KBM-7 (cell line): ENCODE measurements at places on chromosomes 4 and X.
A peak's percentile ranks its signal among the peaks of the same experiment; 100 is the strongest.

DNA sequence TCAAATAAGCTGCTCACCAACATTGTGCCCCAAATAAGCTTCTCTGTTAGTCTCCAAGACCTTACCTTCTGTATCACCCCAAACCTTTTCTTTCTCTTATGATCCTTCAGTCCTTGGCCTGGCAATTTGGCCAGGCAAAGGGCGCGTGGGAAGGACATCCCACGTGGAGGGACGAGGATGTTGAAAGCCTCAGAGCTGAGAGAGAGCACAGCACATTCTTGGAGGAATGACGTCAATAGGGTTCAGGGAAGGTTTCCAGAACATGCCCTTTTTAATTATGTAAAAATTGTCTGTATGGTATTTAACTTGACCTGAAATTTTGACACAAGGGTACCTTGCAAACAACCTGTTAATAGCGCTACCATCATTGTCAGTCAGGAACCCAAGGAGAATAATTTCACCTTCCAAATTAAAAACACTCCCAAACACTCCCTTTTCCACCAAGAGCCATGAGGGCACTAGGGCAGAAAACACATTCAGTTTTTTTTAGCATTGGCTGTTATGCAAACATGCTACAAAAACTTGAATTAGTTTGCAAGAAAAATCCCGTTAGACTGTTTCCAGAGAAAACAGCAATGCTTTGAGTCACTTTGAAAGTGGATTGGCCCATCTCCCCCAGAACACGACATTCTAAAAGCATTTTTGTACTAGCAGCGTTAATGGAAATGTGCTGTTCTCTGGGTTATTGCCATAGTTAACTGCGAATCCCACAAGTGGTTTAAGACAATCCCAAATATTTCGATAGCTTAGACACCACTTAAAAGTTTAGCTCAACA, 183.2 kb upstream of the PUDP start:
- no peak for DNase-seq

DNA sequence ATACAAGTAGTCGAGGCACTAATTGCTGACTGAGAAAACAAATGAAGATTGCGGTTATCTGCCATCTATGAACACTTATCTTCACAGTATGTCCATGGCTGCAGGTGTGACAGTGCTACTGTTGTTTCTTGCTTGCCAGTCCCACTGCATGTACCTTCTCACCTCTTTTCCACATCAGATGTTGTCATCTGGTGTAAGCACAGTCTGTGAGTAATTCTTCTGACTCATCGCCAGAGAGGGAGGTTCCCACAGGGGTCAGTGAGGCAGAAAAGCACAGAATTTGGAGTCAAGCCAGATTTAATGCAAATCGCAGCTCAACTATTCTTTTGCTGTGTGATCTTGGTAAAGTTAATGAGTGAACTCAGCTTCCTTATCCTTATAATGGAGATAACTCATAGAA, 144.4 kb downstream of the GLRA2 start:
- no peak for DNase-seq

- no peak for DNase-seq
These were observed 142.7 kb downstream of the DKK2 start for GRCh38 chr4:106893395-106893881.

GRCh38 chrX:17459008-17459611, 84.1 kb downstream of the NHS start:
- no peak for DNase-seq

GRCh38 chr4:189765736-189766135, 174.9 kb upstream of the FRG1 start:
- DNase-seq = no peak

DNA sequence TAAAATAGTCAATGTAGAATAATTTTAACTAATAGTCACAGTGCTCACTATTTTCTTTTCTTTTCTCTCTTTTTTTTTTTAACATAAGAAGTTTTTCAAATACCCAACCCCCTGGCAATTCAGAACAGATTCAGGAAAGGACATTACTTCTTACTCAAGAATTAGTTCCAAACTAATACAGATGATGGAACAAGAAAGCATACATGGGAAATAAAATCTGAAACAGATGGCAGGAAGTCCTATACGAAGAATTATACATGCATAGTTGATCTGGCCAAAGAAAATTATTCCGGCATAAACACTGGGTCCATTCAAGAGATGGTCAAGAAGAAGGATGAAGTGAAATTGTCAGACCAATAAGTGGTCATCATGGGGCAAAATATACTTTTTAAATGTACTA, 614.4 kb upstream of the INTU start:
- no peak for DNase-seq

DNA sequence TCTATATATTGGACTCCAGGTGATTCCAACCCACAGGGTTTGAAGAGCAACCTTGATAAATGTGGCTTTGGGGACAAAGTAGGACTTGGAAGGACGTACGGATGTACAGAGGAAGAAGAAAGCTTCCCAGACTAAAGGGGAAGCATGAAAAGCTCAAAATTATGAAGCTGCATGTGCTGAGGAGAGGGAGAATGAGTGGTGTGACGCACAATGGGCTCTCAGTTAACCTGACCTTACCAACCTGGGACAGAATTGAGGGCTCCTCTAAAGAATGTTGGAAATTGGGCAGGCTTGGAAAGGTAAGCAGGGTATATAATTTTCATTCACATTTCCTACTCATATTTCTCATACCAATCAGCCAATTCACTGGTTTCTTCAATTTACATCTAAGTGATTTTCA, 10.5 kb upstream of the TIGD2 start:
- no peak for DNase-seq

DNA sequence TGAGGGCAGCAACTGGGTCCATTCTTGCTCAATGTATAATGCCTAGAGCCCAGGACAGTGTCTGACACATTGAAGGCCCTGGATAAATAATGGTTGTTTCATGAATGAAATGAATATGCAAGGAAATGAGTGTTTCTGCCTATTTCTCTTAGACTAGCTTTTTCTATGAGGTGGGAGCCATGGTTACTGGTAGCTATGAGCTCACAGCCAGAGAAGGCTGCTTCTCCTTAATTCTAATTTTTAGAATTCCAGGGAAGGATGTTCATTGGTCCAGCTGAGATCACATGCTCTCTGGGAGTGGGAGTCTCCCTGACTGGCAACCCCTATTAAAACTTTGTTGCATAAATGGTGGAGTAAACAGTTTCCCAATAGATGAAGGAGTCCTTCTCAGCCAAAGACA, 9.7 kb upstream of the DCUN1D4 start:
- no peak for DNase-seq

DNA sequence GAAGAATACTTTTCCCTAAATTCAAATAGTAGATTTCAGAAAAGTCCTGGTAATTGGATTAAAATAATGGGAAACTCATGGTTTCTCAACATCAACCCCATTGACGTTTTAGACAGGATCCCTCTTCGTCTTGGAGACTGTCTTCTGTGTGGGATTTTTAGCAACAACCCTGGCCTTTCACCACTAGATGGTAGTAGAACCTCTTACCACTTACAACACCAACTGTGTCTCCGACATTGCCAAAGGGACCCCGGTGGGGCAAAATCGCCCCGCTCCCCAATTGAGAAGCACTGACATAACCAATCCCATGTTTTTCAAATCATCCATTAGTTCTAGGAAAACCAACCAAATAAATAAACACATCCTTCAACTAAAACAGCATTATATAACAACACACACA, 16.9 kb upstream of the ANOS1 start:
- DNase-seq = peak; percentile 64

DNA sequence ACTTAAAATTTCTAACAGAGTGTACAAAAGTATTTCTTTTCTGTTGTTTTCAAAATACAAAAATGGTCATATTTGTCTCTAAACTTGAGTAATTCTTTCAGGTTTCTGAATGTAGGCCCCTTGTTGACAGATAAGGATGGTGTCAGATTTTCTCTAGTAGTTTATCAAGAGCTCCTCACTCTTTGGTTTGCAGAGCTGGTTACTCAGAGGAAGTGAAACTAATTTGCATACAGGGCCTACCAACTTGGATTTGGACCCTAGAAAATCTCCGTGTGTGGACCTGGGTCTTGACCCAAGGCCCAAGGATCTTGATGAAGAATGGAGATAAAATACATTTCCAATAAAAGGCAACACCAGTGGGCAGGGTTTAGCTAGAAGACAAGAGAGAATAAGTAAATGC, 433 bp upstream of the ADH6 start:
- no peak for DNase-seq

- peak; percentile 3 for DNase-seq
These were observed 1.3 kb upstream of the JAKMIP1 start for GRCh38 chr4:6201580-6202091.

- peak; percentile 84 for DNase-seq
These were observed 12.7 kb downstream of the ART3 start for GRCh38 chr4:76087007-76087769.

DNA sequence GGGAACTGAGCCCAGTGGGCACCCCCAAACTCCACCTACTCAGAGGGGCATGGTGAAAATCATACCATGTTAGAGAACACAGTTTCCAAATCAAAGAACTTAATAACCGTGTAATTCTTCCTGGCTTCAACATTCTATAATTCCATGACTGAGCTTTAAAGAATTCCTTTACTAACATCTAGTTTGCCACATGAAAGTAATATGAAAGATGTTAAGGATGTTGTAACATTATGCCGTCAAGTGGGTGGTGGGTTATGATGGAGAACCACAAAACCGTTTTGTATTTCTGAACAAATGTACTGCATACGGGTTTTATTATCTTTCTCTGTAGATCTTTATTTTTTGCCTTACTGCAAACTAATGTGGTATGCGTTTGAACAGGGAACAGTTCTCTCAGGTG, 549.0 kb upstream of the MAGEB2 start:
- DNase-seq = no peak

- no peak for DNase-seq
These were observed 125.7 kb downstream of the ZC4H2 start for GRCh38 chrX:64850371-64851082.

- no peak for DNase-seq
These were observed 301.3 kb downstream of the FBXW7 start for GRCh38 chr4:152234571-152234970.

DNA sequence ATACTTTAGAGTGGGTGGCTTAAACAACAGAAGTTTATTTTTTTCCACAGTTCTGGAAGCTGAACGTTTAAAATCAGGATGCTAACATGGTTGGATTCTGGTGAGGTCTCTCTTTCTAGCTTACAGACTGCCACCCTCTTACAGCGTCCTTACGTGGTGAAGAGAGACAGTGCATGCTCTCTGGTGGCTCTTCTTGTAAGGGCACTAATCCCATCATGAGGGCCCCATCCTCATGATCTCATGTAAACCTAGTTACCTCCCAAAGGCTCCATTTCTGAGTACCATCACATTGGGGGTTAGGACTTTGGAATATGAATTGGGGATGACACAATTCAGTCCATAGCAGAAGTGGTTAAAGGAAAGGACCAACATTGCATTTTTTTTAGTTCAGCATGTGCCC, 132.8 kb downstream of the BMPR1B start:
- no peak for DNase-seq

DNA sequence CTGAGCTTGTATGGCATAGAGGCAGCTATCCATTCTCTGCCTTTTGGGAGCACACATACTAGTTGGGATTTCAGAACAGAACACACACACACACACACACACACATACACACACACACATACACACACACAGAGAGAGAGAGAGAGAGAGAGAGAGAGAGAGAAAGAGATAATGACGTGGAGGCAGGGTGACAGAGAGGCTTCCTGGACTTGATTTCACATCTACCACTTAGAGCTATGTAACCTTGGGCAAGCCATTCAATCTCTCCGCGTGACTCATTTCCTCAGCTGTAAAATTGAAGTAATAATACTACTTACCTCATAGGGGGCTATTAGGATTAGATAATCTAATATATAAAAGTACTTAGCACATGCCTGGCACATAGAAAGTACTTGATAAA, 12.3 kb upstream of the GRIA3 start:
- no peak for DNase-seq

DNA sequence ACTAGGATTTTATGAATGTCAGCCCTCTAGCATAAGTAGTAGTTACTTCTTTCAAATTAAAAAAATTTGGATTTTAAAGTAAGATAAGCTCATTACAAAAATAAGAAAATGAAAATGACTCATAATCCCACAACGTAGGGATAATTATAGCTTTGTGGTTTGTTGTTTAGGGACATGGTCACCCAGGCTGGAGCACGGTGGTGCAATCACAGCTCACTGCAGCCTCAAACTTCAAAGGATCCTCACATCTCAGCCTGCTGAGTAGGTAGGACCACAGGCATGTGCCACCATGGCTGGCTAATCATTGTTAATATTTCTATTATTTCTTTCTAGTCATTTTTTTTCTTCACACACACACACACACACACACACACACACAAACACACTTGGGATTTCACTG, 57.6 kb downstream of the PLAC1 start:
- DNase-seq = peak; percentile 26

GRCh38 chr4:164648849-164649212, 105.1 kb upstream of the SMIM31 start:
- no peak for DNase-seq

DNA sequence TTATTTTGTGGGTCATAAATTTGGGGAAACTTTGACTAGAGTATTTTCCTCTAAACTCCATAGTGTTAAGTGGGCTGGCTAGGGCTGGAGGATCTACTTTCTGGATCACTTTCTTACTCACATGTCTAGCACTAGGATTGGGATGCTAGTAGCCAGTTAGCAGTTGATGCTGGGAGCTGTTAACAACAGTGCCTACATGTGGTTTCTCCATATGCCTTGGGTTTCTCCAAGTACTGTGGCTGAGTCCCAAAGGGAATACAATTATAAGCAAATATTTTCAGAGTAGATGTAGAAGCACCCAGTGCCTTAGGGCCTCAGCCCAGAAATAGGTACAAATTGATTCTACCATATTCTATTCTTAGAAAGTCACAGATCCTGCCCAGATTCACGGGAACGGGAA, 1614.9 kb downstream of the ARAP2 start:
- no peak for DNase-seq

- DNase-seq = no peak
These were observed 230.4 kb downstream of the DTHD1 start for GRCh38 chr4:36511785-36512184.

- no peak for DNase-seq
These were observed 498.4 kb downstream of the PACRGL start for GRCh38 chr4:21198683-21199082.

GRCh38 chr4:76527666-76528065, 92.6 kb downstream of the SHROOM3 start:
- DNase-seq = no peak

- DNase-seq = no peak
These were observed 113.6 kb upstream of the ADRA2C start for GRCh38 chr4:3652586-3652985.

DNA sequence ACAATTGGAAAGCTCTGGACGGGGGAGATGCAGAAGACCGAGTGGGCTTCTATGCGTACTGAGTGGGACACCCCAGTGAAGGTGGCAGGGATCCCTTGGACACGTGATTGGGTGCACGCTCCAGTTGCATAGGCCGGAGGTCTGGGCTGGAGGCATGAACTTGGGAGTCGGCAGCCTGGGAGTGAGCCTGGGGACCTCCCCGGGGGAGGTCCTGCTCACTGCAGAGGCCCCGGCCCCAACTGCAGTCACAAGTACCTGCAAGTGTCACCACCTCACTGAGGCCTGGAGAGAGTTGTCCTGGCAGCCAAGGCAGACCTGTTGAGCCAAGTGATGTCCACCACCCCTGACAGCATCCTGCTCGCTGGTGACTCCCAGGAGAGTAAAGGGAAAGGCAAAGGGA, 49.3 kb upstream of the HMX1 start:
- DNase-seq = no peak

GRCh38 chr4:88738180-88738579, 40.6 kb upstream of the NAP1L5 start:
- DNase-seq = no peak
